OCI-LY7 (cell line): ENCODE measurements at places on chromosomes 16 and 17. TPM values are rescaled to one million over a fixed set of nuclear protein-coding genes. Genes with fewer than 3 reads are reported as not detected.
A peak's percentile ranks its signal among the peaks of the same experiment; 100 is the strongest.

MAF gene
- not detected in 2 replicates for total RNA-seq

PLEKHH3 gene
- 42.9 and 47.5 TPM in 2 replicates for total RNA-seq

LITAFD gene
- total RNA-seq: not detected in 2 replicates

MVP gene
- 6.8 and 8.1 TPM in 2 replicates for total RNA-seq

MT1G gene
- total RNA-seq: not detected in 2 replicates

ARHGAP27 gene
- total RNA-seq: 56.8 and 62.7 TPM in 2 replicates

- DNase-seq: no peak
Observed at GRCh38 chr17:58316260-58316960, 12.2 kb downstream of the TSPOAP1 start.

DNA sequence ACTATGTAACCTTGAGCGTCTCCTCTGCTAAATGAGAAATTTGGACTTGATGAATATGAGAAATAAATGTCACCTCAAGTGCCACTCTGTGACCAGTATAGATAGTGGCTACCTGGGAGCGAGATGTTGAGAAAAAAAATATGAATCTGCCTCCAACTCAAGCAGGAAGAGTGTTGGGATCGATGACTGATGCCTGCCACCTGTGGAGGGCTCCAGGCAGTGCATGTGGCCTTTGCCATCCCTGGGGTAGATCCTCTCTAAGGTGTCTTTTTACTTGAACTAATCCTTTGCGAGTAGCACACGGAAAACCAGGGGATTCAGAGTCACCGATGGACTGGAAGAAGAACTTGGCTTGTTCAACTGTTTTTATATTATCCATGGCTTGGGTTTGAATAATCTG is 9.4 kb downstream of the CCDC182 start:
- DNase-seq: peak; percentile 64

GRCh38 chr17:18172531-18173278 is 10.9 kb upstream of the ALKBH5 start:
- no peak for DNase-seq

GRCh38 chr17:1154704-1155103 is 25.1 kb downstream of the ABR start:
- no peak for DNase-seq

DNA sequence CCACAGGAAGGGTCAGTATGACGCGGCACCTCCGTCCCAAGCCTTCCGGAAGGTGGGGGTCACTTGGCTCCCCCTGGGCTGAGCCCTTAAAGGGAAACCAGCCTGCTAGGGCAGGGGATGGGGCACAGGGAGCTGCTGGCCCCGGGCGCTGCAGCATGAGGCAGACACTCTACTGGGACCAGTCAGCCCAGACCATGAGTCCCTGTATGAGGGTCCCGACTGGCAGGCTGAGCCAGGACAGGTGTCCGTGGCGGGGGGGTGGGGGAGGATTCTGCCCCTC is 43.4 kb upstream of the ZC3H18 start:
- no peak for DNase-seq

GRCh38 chr17:45704251-45704650 is 79.9 kb upstream of the CRHR1 start:
- DNase-seq: no peak
